ENCODE measurements at places on chromosomes 5 and 9.

- DNase-seq, result no peak
These were observed 58.8 kb downstream of the FOCAD start for GRCh38 chr9:20742833-20743232.

DNA sequence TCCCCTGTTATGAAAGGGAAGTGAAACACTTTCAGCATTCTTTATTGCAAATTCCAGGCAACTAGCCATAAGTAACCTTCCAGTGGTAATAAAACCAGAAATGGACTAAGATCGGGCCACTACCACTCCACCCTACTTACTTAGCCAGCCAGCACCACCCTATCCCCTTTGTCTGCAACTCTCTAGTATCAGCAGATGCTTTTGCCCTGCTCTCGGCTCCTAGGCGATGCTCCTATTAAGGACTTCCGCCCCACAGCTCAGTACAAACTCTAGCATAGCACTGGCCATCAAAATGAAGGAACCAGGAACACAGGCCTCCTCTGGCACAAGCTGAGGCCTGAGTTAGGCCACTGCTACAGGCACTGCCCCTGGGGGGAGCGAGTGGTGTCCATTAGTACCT lies 81.2 kb downstream of the GLDC start:
- DNase-seq, result no peak

DNA sequence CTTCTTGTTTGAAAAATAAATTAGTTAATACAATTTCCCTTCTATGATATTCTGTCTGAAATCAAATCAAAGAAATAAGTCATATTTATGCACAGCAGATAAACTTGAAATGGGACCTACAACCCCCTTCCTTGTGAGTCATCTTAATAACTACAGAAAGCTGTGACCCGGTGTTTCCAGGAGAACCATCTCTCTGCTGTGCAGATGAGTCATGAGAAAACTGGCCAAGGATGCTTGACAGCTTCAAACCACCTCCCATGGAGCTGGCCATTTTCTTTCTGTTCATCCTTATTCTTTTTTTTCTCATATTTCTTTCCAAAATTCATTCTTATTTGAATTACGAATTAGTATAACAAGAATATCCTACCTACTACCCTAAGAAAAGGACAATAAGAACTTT lies 43.4 kb upstream of the NR4A3 start:
- DNase-seq, result peak; percentile 8

GRCh38 chr9:122329597-122329996 lies 41.2 kb upstream of the PTGS1 start:
- no peak for DNase-seq

DNA sequence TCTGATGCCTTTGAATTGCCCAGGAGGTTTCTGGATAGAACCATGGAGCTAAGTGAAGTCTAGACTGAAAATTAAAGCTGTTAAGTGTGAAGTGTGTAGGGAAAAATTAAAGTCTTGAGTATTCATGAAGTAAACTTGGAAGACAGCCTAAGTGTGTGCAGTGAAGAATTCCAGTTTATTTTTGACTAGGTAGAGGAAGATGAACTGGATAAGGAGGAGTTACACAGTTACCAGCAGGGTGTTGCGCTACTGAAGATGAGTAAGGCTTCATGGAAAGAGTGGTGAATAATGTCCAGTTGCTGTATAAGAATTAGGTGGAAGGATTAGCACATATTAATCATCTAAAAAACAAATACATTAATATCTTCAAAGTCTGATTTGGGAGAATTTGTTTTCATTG lies 5.7 kb upstream of the CHD1 start:
- no peak for DNase-seq

GRCh38 chr9:76465442-76466298 lies 6.7 kb downstream of the GCNT1 start:
- DNase-seq, result no peak

- no peak for DNase-seq
These were observed 45.6 kb downstream of the USP20 start for GRCh38 chr9:129880654-129881546.

DNA sequence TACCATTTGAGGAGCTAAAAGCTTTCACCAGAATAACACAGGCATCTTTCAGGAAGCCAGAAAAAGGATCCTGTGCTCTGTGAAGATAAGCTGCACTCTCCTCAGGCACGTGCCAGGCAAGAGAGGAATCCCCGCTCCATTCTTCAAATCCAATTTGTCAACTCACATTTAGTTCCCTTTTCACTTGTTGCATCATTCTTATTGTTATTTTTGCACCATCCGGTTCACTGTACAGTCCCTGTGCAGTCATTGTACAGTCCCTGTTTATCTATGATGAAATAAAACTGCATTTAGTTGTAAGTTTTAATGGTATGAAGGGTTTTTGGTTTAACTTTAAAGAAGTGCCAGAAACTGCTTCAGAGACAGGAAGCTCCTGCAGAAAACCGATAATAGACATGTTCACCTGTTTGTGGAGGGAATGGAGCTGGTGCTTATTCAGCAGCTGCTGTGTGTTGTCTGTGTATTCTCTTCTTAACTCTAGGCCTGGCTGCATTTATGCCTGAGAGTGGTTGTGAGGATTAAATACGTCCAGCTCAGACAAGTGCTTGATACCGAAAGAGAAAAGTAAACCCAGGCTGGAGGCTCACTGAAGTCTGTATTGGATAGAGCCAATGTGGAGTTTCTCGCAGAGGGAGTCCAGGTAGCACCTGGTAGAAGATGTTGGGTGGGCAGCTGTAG lies 22.4 kb downstream of the IFNW1 start:
- no peak for DNase-seq

DNA sequence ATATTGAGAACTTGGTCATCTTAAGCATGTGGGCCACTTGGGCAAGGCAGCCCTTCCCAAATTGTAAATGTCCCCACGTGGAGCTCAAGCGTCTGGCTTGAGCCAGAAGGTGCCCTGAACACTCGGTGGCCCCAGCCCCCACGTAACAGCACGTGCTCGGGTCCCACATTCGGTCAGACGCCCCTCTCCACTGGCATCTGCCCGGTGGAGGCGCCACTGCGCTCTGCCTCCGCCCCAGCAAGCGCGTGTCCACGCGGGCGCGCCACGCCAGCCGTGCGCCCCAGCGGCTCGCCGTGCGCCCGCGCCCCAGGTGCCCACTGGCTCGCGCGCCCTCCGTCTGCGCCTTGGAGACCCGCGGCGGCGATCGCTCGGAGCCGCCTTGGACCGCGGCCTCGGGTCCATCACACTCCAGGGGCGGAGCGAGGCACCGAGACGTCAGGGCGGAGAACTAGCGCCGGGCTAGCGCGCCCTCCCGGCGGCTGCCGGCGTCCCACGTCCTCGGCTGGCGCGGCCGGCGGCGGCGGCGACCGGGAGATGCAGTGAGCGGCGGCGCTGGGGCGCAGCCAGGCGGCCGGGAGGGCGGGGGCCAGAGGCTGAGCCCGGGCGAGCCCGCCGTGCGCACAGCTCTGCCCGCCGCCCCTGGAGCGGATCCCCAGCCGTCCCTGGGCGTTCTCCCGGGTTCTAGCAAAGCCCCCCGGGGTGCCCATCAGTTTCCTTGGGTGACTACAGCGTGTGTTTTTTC lies at the start of gene PALM2AKAP2:
TSS of gene PALM2AKAP2 (plus strand) at position 488 of the 742 bp plus-strand sequence. CDS start 291 bp downstream, outside the sequence.
- no peak for DNase-seq

DNA sequence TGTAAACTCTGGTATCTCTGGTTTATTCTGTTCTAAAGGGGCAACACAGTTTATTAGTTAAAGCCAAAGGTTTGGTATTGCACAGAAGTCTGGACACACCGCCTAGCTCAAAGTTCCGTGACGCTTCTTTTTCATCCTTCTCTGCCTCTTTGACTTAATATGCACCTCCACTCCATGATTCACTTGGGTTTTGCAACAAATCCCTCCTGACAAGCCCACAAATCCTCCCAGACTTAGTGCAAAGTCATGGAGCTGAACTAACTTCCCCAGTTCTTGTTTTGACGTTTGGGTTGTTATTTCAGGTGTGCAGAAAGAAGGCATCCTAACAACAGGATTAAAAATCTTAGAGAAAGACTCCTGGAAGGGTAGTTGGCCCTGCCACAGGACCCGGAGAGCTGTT lies 441.6 kb upstream of the DMAC1 start:
- no peak for DNase-seq

DNA sequence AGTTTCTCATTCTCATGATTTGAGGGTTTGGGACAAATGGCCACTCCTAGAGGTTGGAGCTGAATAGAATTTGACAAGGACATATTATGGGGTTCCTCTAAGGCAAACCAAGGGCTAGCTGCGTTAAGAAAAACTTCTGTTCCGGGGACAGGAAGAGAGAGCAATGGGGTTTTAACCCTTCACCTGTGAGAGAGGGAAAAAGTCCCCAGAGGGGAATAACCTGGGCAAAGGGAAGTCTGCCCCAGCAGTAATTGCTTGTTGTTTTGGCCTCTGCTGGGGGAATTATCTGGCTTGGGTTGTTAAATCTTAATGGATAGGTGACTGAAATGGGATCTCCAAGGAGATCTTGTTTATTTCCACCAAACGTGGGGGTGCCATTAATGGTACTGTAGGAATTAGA lies 110.1 kb upstream of the MOCS2 start:
- no peak for DNase-seq

GRCh38 chr9:36813154-36813553 lies 220.9 kb downstream of the PAX5 start:
- no peak for DNase-seq

- DNase-seq, result no peak
These were observed 213.3 kb downstream of the SEMA6A start for GRCh38 chr5:116361171-116361967.

DNA sequence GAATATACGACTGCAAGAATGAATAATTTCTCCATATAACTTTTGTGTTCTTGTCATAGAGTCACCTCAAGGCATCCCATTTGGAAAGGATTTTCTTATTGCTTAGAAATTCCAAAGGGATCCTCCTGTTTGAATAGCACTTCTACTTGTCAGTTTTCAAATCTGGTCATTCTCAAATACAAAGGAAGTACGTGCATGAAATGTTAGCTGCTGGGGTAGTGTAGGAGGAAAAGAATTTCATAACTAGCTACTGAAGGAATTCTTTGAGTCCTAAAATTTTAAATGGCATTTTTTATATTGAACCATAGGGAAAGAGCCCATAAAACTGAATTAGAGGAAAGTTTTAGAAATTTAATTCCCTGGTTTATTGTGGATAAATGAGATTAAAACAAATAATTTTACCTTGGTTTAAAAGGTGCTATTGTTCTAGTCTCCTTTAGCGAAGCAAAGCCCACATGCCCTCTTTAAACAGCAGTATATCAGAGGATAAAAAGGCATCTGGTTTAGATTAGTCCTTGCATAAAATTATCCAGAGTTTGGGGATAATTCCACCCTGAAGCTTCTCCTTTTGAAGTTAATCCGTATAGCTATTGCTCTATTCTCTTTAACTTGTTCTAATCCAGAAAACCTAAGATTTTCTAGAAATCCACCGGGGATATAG lies 2.0 kb upstream of the MPDZ start:
- DNase-seq, result no peak

- no peak for DNase-seq
These were observed 326.1 kb downstream of the PLK2 start for GRCh38 chr5:58133631-58134296.

- no peak for DNase-seq
These were observed 63.1 kb downstream of the TRPM6 start for GRCh38 chr9:74824654-74825053.

GRCh38 chr5:180648658-180649296 lies 623 bp downstream of the FLT4 start:
- DNase-seq, result peak; percentile 14

- no peak for DNase-seq
These were observed 152.5 kb downstream of the MACROH2A1 start for GRCh38 chr5:135246605-135246922.

DNA sequence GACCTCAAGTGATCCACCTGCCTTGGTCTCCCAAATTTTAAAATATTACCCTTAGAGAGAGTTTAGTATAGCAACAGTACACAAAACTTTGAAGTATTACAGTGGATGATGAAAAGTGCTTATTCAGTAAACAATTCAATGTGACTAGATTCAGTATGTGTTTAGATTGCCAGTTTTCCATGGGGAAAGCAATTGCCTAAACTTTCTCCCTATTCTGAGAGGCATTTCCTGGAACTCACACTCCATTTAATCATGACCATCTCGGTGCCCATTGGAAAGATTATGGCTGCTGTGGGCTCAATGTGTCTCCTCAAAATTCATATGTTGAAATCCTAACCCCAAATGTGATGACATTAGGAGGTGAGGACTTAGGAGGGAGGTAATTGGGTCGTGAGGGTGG lies 38.9 kb upstream of the MYO10 start:
- DNase-seq, result no peak

DNA sequence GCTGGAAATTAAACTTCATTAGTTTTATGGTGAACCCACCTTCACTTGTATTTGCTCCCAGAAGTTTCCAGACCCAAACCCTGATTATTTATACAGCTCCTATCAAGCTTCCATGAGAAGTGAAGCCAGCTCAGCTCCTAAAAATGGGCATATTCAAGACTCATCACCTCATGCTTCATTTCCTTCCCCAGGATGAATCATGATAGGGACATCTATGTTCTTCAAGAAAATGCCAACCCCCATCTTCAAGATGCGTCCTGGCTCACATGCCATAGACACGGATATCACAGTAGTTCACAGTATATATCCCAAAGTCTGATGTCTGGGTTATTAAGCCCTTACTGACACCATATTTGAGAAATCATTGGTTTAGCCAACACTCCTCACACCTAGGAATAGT lies 217.6 kb downstream of the NPR3 start:
- no peak for DNase-seq

- DNase-seq, result no peak
These were observed 58.8 kb downstream of the GABRA6 start for GRCh38 chr5:161744276-161744675.

GRCh38 chr9:18350995-18351595 lies 122.9 kb upstream of the ADAMTSL1 start:
- DNase-seq, result no peak

- no peak for DNase-seq
These were observed 344.1 kb downstream of the TMEM38B start for GRCh38 chr9:106038266-106039001.

DNA sequence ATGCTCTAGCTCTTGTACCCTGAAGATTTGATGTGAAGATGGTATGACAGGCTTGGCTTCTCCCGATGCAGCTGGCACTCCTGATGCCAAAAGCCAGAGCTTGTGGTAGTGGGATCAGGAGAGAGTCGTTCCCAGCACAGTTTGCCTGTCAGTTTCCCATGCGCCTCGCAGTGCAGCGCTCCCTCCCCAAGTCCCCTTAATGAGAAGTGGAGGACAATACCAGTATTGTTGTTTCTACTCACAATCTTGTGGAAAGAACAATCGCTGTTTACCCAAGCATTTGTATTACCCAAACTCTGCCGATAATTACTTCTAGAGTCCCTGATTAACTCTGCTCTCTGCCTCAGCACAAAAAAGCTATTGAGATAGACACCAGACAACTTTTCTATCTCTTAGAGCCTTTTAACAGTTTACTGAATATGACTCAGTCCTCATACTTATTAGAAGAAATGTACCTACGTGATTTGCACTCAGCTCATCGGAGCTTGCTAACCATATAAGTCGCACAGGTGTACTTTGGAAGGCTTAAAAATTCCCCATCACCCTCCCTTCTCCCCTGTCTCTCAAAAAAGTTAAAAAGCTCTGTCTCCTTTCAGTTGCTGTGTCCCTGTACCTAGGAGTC lies 283.2 kb upstream of the TMEM161B start:
- no peak for DNase-seq

- no peak for DNase-seq
These were observed 37.4 kb downstream of the RASGEF1C start for GRCh38 chr5:180171568-180172094.

GRCh38 chr5:132830436-132831094 lies at the start of gene SHROOM1:
TSS of gene SHROOM1 (minus strand) at chr5:132830647. CDS start at chr5:132826140, 4,507 bp downstream.
- DNase-seq, result no peak
